ENCODE measurements at places on chromosomes 2 and 18.

DNA sequence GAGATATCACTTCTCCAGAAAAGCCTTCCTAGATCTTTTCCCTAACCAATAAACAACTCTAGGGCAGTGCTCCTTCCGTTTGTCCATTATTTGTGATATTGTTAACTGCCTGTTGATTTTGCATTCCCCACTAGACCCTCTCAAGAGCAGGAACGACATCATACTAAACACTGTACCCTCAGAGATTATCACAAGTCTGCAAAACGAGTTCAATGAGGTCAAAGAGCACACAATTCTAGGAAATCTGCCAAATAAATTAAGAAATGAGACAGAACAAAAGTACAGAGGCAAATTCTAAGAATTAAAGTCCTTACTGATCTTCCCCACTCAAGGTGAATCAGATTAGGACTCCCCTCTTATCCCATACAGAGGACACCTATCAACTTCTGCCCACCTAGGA lies 7.6 kb downstream of the RTTN start:
- DNase-seq = no peak

DNA sequence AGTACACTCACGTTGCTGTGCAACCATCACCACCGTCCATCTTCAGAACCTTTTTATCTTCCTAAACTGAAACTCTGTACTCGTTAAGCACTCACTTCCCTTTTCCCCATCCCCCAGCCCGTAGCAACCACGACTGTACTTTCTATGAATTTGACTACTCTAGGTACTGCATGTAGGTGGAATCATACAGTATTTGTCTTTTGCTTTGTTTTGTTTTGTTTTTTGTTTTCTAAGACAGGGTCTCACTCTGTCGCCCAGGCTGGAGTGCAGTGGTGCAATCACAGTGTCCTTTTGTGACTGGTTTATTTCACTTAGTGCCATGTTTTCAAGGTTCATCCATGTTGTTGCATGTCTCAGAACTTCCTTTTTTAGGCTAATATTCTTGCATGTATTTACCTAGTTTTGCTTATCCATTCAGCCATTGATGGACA lies 7.0 kb upstream of the TYMS start:
- DNase-seq = no peak

DNA sequence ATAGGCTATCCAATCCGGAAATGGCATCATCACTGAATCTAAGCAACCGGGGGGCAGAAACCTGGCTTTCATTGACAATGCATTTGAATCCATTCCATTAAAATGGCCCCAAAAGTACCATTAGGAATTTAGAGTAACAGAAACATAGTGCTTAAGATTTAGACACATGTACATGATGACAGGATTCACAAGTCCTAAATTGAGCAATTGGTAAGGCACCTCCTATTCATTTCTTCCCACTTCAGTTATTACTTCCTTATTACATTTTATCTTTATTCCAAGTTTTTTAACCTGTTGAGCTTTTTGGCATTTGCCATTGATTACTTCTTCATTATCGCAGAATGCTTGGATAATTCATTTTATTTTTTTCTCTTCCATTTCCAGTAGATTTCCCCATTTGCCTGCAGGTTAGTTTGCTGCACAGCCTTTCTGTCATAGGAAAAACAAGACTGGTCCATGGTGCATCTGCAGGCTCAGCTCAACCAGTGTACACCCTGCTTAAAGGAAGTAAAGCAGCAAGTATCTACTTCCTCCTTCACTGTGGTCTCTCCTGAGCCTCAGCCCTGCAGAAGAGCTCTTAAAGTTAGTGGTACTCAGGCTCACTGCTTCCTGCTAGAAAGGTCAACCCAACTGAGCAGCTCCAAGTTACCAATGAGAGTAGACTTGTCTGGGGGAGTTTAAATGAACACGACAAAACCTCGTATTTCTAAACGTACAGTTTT lies 89.2 kb downstream of the DOCK10 start:
- DNase-seq = no peak

DNA sequence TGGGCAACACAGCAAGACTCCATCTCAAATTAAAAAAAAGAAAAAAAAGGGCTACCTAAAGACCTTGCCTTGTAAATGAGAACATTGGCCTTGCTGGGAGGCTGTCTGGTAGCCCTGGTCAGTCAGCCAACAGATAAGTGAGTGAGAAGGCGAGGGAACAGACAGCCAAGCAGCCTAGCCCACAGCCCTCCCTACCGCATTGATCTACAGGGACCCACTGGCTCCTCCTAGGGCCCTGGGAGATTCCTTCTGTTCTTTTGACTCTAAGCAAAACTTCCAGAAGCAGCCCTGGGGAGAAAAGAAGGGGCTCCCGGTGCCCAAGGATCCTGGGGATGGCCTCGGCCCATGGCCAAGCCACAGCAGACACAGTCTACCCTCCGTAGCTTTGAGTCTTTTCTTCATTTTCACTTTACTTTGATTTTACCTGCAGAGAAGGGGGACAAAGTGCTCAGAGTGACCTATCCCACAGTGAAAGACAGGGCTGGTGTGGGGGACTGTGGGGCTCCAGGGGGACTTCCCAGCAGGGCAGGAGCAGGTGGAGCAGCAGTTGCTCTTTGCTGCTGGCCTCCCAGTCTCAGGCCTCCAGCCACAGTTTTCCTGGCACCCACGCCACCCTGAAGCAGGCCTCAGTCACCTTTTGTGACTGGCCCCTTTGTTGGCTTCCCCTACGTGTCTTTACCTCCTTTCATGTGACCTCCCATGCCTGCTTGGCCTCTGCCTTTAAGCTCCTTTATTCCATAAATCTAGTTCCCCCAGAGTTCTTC lies 5.1 kb downstream of the CEP68 start:
- DNase-seq = no peak

- no peak for DNase-seq
Observed at GRCh38 chr18:23737578-23737977, 48.3 kb downstream of the LAMA3 start.

- no peak for DNase-seq
Observed at GRCh38 chr2:32274289-32274688, 3.4 kb upstream of the YIPF4 start.

- no peak for DNase-seq
Observed at GRCh38 chr2:171393487-171393886, 40.3 kb downstream of the METTL8 start.

- DNase-seq = no peak
Observed at GRCh38 chr2:219159771-219160185, 837 bp downstream of the NHEJ1 start.

- no peak for DNase-seq
Observed at GRCh38 chr2:239789711-239790110, 235.4 kb downstream of the NDUFA10 start.

DNA sequence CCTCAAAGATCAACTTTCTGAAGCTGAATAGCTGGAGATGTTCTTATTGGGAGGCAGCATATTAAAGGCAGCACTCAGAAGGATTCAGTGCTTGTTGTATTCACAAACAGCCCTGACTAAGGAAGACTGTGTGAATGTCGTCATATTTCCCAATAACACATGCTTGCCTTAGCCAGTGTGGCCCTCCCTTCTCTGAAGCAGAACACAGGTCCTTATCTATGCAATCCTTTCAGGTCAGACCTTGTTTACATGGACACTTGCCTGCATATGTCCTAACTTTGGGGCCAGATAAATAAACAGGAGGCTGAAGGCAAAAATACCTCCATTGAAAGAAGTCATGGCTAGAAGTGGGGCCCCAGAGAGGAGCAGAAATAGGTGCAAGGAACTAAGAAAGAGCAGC lies 97.2 kb downstream of the SLC4A3 start:
- no peak for DNase-seq

DNA sequence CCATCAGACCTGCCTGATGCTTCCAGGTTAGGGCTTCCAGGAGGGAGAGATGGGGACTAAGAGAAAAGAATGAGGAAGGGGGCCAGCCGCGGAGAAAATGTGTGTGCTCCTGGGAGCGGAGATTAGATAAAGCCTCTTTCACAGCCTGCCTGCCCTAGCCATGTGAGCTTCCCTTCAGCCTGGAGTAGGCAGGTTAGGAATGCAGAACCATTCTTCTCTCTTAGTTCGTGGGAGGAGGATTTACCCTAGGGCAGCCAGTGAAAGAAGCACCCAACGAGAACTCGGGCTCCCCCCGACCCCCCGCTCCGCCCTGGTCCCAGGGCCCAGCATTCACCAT lies 36.1 kb downstream of the POMC start:
- DNase-seq = no peak

DNA sequence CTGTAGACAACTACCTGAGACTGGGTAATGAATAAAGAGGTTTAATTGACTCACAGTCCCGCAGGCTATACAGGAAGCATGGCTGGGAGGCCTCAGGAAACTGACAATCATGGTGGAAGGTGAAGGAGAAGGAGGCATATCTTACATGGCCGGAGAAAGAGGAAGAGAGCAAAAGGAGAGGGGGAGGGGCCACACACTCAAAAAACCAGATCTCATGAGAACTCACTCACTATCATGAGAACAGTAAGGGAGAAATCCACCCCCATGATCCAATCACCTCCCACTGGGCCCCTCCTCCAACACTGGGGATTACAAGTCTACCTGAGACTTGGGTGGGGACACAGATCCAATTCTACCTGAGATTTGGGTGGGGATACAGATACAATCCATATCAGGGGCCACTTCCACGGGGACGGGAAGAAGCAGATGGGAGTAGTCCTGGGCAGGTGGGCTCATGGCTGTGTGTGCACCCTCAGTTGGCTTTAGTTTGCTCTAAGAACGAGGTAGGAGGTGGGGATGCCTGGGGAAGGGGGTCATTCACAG lies 9.9 kb downstream of the MAB21L4 start:
- no peak for DNase-seq

- DNase-seq = no peak
Observed at GRCh38 chr2:185825557-185825956, 87.0 kb downstream of the FSIP2 start.

- no peak for DNase-seq
Observed at GRCh38 chr18:350953-351572, 83.2 kb upstream of the THOC1 start.

- DNase-seq = no peak
Observed at GRCh38 chr2:10903861-10904210, 7.9 kb upstream of the KCNF1 start.

DNA sequence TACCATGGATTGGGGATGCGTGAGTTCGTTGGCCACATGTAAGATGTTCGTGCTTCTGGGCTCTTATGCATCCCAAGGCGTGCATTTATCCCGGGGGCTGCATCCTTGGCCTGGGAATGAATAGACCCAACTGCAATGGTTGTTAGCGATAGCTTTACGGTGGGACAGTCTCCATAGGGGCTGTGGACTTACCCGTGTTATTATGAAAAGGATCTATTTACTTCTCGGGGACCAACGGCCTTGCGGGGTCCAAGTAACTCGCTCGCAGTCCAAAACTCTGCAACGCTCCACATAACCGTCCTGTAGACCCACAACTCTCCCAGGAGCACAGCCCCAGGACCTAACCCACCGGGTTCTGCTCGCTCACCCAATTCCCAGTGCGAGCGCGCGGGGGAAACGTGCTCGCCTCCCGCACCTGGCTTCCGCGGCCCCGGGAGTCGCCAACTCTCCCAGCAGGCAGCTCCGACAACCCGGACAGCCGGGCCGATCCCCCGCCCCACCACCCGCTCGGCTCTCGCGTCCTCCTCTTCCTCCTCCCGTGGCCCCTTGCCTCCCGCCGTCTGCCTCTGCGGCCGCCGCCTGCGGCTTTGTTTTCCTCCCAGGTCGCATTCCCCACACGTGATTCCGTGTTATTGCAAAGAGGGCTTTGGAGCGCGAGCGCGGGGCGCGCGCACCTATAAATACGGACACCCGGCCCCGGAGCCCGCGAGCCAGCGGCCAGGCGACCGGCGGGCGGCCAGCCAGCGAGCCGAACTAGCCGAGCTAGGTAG lies at the start of gene CABLES1:
Gene CABLES1, plus strand, starts transcription at position 706 of the 770 bp plus-strand sequence. CDS start 278 bp downstream, outside the sequence.
- DNase-seq = peak; percentile 6

GRCh38 chr2:38658613-38659012 lies 7.3 kb upstream of the GALM start:
- no peak for DNase-seq

- no peak for DNase-seq
Observed at GRCh38 chr18:65990174-65990690, 239.4 kb downstream of the CDH7 start.

DNA sequence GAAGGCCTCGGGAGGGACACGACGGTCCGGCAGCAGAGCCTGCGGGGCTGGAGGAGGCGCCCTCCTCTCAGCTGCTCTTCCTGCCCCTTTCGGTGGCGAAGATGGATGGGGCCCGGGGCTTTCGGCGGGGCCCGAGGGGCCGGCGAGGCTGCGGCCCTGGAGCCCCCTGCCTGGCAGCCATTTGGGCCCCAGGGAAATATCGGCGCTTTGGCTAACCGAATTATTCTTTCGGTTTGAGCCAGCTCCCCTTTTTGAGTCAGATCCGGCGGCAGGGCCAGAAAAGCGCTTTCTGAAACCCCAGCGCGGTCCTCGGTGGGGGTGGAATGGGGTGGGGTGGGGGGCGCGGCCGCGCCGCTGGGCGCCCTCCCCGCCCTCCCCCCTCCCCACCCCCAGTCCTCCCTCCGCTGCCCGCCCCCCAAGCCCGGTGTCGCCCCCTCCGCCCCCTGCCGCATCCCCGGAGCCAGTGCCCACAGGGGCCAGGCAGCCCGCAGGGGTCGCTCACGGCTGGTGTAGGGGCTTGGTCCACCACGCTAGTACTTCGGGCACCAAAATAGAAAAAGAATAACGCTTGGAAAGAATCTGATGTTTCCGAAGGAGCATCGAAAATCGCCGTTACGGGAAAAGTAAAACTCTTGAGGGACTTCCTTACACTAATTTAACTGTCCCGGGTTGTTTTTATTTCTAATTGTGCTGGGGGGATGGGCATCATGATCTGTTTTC lies 9.1 kb upstream of the ARID5A start:
- peak; percentile 50 for DNase-seq

GRCh38 chr18:42730272-42730671 lies 385.2 kb downstream of the RIT2 start:
- DNase-seq = no peak

DNA sequence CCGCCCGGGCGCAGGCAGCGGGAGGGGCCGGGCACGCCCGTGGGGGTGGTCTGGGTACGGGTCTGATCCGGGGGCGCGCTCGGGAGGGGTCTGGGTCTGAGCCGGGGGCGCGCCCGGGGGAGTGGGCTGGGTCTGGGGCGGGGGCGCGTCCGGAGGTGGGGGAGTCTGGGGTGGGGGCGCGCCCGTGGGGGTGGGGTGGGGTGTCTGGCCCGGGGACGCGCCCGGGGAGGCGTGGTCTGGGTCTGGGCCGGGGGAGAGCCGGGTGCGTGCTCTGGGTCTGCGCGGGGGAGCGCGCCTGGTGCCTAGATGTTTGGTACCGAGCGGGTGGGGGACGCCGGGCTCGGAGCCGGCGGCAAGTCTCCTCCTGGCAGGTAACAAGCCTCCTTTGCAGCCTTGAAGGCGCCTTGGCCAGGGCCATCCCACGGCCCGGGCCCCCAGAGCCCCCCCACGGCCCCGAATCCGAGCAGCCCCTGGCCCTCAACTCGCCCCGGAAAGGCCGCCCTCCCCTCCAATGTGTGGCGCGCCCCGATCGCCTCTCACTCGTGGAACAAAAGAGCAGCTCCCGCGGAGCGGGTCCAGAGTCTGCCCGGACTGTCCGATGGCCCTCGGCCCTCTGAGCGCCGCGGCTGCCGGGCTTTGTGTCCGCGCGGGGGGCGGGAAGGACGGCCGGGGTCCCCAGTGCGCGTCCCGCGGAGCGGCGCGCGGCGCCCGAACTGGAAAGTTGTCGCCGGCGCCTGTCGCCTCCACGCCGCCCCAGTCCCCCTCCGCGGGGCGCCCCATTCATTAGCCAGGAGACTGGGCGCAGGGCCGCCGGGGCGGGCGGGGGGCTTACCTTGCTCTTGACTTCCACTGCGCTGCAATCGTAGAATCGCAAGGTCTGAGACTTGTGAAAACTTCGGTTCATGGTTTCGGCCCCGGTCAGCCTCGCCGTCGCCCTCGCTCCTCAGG lies 595 bp downstream of the PARD6G start:
- DNase-seq = no peak

- no peak for DNase-seq
Observed at GRCh38 chr2:15880226-15881119, 59.9 kb upstream of the MYCN start.

GRCh38 chr2:193824474-193824873 lies 1629.7 kb upstream of the TMEFF2 start:
- no peak for DNase-seq

All from stimulated activated CD8-positive, alpha-beta memory T cell treated with anti-CD3 and anti-CD28 coated beads, Interleukin-7, amount 100 ng/mL, for 4 hours (primary cell).